ENCODE measurements at places on chromosomes 6 and 20.
A peak's percentile ranks its signal among the peaks of the same experiment; 100 is the strongest.

- DNase-seq = no peak
These were observed 32.0 kb downstream of the TNFRSF21 start for GRCh38 chr6:47277702-47278101.

GRCh38 chr6:131828951-131829350, 21.1 kb downstream of the ENPP1 start:
- DNase-seq = no peak

- DNase-seq = no peak
These were observed 20.5 kb downstream of the SPAG4 start for GRCh38 chr20:35636095-35636494.

GRCh38 chr6:106556368-106556960, 72.8 kb downstream of the RTN4IP1 start:
- no peak for DNase-seq

GRCh38 chr6:77425671-77426070, 37.6 kb downstream of the HTR1B start:
- no peak for DNase-seq

- DNase-seq = no peak
These were observed 30.5 kb upstream of the NRN1 start for GRCh38 chr6:6037179-6037578.

DNA sequence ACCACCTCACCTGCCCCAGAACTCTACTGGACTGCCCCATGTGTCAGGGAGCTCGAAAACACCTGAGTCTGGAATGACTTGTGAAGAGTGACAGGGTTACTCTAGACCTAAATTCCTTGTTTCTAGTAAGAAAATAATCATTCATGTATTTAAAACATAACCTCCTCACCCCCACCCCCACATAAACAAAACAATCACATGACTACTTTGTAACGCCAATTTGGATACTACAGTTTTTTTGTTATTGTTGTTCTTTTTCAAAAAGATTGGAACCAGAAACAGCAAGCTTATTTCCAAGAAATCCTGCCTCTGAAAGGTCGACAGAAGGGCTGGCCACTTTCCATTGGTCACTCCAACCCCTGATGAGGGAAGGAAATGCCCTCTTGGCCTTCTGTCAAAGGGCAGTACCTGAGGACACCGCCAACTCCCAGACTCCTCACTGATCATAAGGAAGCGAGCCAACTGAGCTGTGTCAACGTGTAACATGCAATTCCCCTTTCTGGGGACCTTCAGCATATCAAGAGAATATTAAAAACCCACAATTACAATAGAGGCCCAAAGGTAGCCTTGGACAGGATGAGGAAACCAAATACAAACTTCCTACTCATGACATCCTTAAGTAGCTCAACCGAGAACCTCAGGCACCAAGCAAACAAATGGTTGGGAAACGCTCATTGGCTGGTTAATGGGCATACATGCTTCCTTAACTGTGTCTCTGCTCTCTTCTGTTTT, 2.6 kb downstream of the MCUR1 start:
- DNase-seq = no peak

DNA sequence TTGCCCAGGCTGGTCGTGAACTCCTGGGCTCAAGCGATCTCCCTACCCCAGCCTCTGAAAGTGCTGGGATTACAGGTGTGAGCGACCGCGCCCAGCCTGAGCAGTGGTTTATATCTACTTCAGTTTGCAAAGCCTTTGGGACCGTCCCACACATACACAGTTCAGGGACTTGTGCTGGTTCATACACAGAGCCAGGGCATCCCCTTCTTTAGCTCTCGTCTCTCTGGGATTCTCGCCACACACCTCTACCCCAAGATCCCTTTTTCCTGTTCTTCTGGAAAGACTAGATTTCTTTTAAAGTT, 12.5 kb downstream of the CAP2 start:
- no peak for DNase-seq

DNA sequence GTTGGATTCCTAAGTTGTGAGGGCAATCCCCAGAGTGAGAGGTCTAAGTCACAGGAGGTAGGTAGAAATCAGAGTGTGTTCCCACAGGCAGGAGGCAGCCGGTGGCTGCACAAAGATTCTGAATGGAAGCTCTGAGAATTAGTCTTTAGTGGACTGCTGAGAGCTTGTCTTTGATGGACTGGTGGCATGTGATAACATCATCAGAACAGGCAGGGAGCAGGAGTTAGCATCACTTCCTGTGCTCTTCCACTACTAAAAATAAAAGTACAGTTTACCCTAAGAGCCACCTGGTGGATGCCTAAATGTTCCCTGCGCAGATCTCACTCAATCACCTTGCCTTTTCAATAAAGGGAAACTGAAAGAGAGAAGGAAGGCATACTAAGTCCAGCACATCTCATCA, 294.6 kb upstream of the POU3F2 start:
- no peak for DNase-seq

DNA sequence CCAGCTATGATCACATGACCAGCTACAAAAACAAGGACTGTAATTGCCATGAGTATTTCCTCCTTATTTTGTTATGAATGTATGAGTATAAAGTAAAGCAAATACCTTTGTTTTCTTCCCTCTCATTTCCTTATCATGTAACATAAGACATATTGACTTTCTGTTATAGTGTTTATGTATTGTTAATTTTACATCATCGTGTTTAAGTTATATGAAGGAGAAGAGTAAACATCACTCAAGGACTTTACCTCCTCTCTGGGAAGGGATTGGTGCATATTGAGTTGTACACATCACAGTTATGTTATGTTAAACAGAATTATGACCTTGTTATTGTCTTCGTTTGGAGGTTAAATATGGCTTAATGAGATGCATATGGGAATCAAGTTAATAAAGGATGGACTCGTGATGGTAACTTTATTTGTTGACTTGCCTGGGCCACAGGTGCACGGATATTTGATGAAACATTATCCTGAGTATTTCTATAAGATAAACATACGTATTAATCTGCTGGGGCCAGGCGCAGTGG, 57.3 kb upstream of the CNKSR3 start:
- DNase-seq = no peak

- peak; percentile 25 for DNase-seq
These were observed at the start of gene BCAS4 for GRCh38 chr20:50794846-50795634. TSS of gene BCAS4 (plus strand) at chr20:50795061. CDS start at chr20:50795084, 23 bp downstream.

DNA sequence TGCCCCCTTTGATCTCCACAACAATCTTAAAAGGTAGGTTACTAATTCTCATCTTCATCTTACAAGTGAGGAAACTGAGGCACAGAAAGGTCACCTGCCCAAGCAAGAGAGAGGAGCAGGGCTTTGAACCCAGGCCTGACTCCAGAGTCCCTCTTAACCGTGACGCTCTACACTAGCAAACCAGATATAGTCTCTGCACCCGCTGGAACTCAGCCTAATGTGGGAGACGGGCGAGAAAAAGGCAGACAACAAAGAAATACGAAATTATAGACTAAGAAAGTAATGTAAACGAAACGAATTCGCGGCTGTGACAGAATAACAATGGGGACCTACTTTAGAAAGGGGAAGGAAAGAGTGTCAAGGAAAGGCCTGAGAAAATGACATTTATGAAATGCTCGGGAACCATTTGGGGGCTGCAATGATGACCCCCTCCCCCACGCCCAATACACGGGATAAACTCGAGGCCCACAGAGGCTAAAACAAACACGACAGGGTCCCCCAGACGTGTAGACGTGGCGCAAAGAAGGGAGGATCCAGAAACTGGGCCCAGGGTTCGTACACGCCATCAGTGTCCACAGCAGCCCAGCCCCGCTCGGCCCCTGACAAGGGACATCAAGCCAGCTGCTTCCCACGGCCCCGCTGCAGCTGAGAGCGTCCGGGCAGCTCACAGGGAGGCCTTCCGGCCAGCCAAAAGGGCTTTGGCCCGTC, 637 bp downstream of the TRPC4AP start:
- DNase-seq = no peak

DNA sequence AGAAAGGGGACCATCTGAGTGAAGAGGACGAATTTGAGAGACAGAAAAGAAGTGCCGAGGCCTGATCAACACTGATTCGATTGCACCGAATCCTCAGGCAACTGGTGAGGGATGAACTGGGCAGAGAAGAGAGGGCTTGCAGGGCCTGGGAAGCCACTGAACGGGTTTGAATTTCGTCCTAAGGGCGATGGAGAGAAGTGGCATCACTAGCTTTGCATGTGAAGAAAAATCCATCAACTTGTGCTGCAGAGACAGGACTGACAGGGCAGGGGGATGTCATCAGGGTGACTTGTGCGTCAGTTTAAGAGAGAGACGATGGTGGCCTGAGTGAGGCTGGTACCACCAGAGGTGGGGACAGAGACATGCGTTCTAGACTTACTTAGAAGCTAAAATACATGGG, 73.7 kb upstream of the SLC22A23 start:
- no peak for DNase-seq

- DNase-seq = no peak
These were observed 135.5 kb downstream of the CDKAL1 start for GRCh38 chr6:20669571-20670314.

GRCh38 chr6:119186490-119186889, 108.0 kb upstream of the FAM184A start:
- DNase-seq = no peak

DNA sequence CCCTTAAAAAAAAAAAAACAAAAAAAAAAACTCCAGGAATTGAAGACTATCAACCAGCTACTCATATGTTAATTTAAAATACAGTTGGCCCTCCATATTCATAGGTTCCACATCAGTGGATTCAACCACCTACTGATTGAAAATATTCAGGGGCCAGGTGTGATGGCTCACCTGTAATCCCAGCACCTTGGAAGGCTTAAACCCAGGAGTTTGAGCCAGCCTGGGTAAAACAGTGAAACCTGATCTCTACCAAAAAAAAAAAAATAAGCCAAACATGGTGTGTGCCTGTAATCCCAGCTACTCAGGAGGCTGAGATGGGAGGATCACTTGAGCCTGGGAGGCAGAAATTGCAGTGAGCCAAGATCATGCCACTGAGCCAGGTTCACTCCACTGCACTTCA, 72.4 kb upstream of the SMIM8 start:
- no peak for DNase-seq

GRCh38 chr20:34536798-34537394, 20.7 kb downstream of the DYNLRB1 start:
- peak; percentile 2 for DNase-seq

GRCh38 chr6:87407561-87407900, 241 bp upstream of the CFAP206 start:
- DNase-seq = no peak

- DNase-seq = no peak
These were observed 41.6 kb upstream of the DUSP22 start for GRCh38 chr6:250676-251075.

Data from NCI-H187 (cell line).